GM12878 (cell line): ENCODE measurements at places on chromosomes 11 and 22. TPM values are rescaled to one million over a fixed set of nuclear protein-coding genes. Genes with fewer than 3 reads are reported as not detected.

DNA sequence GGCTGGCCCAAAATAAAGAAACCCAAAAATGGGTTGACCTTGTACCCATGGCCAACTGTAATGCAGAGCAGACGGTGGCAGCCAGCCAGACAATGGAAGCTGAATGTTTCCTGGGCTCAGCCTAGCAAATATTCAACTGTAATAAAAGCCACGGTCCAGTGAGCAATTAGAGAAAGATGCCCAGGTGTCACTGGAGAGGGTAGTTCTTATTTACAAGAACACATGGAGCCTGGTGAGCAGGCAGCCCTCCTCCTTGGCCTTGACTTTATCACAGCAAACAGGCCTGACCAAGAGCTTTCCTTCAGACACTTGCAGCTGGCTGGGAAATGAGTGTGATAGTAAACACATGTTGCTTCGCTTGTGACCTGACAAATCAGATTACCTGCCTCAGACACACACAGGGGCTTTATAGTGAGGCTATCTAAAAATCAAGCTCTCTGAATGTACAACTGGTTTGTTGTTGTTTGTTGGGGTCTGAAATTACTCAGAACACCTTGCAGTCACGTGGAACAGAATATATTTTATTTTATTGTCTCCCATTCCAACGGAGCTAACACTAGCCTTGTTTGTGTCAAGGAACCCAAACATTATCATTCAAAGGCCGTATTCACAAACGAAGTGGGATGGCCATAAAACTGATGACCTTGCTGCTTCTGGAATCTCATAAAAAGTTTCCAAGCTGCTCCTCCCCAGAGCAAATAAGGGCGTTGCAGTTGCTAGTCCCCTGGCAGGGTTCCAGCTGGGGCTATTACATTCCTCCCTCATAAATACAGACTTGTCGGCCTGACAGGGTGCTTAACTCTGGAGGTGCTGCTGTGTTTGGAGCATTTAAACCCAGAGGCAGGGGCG is 161.1 kb downstream of the BBOX1 start:
- H3K27ac ChIP-seq = no peak overlapping the region
- H3K4me1 ChIP-seq = no peaks in the 10 kb centered on the region
- no peaks in the 10 kb centered on the region for H3K27me3 ChIP-seq
- DNase-seq = no peak
- H3K4me3 ChIP-seq = no peak overlapping the region

The OR5A1 gene
- total RNA-seq = not detected in 2 replicates

The ATG13 gene
- total RNA-seq = 56.1 and 58.3 TPM in 2 replicates

GRCh38 chr22:38951734-38952133 is 5.7 kb upstream of the APOBEC3A start:
- no peak overlapping the region for H3K4me3 ChIP-seq
- no peaks in the 10 kb centered on the region for H3K36me3 ChIP-seq
- DNase-seq = no peak
- H3K27me3 ChIP-seq = no peaks in the 10 kb centered on the region
- no peak overlapping the region for H3K27ac ChIP-seq
- peaks cover 30% of the 10 kb centered on the region for H3K4me1 ChIP-seq

DNA sequence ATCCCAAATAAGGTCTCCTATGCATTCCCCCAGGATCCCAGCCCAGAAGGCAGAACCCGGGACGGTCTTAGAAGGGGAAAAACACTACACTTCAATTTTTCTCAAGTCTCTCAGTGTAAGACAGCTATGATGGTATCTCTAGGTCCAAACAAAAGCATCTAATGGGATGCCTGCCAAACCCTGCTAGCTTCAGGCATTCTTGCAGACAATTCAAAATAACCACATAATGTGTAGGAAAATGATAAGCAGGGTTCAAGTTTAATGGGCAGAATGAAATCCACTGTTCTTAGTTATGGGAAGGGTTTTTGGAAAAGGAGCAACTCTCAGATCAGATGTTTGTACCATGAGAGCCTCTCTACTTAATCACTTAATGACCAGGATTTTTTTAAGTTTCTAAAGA is 119.8 kb upstream of the ANO1 start:
- DNase-seq = no peak
- H3K36me3 ChIP-seq = no peaks in the 10 kb centered on the region
- no peaks in the 10 kb centered on the region for H3K4me1 ChIP-seq
- no peak overlapping the region for H3K27ac ChIP-seq
- no peak overlapping the region for H3K4me3 ChIP-seq
- no peaks in the 10 kb centered on the region for H3K27me3 ChIP-seq

DNA sequence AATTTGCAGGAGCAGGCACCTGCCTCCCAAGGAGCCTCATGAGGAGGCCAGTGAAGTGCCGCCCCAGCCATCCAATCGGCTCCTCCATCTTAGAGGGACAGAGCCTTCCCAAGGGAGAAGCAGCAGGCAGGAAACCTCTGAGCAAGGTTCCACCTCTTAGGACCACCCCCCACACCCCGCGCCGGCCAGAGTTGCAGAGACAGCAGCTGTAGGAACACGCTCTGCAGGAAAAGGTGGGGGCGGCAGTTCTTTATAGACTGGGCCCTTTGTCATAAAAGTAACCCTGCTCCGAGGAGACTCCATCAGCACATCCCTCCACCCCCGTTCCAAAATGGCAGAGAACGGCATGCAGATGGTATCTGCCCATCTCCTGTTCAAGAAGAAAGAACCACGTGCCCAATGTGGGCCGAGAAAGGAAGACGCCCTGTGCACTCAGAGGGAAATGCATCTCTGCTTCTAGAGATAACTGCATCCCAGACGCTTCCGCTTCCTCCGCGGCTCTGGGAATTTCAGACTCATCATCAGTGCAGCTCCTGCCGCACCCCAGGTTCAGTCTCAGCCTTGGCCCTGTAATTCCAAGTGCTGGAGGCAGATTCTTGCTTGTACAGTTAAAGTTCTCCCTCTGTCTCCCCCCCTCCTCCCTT is 98.5 kb downstream of the SPATA19 start:
- no peak for DNase-seq
- H3K4me1 ChIP-seq = no peaks in the 10 kb centered on the region
- no peak overlapping the region for H3K4me3 ChIP-seq
- no peaks in the 10 kb centered on the region for H3K36me3 ChIP-seq
- H3K27me3 ChIP-seq = peaks cover 2% of the 10 kb centered on the region

DNA sequence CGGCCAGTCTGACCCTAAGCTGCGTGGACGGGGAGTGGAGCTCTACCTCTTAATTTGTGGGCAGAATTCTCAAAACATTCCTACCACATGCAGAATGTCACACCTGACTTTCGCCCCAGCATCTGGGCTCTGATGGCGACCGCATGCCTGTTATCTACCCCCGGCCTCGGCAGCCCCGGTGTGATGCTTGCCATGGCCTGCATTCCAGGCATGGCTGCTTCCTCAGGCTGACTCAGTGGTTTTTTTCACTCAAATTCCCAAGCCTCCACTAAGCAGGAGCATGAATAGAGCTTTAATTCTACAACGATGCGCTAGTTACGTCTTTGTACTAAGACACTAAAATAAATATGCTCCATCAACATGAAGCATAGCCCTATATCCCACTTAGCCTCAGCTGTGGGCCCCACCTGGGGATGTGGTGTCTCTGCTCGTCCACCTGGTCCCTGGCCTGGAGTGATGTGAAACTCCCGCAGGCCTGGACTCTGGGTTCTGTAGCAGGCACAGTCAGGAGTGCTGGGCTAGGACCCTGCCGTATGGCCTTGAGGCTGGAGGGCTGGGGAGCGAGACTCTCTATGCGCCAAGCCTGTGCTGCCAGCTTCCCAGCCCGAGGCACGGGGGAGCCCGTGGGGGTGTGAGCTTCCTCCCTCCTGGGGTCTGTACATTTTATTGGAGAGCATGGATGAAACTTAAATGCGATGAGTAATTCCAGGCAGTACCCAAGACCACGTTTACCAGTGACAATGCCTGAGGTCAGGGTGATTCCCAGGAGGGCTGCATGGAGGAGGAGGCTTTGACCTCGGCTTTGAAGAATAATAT is 153.2 kb downstream of the CTTN start:
- no peak overlapping the region for H3K4me3 ChIP-seq
- H3K36me3 ChIP-seq = no peaks in the 10 kb centered on the region
- H3K27ac ChIP-seq = no peak overlapping the region
- no peaks in the 10 kb centered on the region for H3K4me1 ChIP-seq
